NCI-H1930 (cell line): ENCODE measurements at places on chromosomes 3 and 15.
A peak's percentile ranks its signal among the peaks of the same experiment; 100 is the strongest.

DNA sequence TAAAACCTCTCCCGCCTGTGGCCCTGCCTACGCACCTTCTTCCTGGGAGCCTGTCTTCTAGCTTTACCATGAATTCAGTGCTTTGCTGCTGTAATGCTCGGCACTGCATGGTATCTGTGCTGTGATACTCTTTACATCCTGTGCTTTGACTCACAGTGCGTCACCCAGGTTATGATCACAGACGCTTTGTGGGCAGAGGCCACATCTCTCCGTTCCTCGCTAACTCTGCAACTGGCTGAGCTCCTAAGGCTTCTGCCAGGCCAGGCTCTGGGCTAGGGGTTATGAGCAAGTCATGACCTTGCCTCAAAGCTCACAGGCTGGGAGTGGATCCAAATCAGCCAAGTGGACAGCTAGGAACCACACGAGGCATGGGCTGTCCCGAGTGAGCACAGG, 23.2 kb downstream of the SPTBN5 start:
- no peak for DNase-seq

DNA sequence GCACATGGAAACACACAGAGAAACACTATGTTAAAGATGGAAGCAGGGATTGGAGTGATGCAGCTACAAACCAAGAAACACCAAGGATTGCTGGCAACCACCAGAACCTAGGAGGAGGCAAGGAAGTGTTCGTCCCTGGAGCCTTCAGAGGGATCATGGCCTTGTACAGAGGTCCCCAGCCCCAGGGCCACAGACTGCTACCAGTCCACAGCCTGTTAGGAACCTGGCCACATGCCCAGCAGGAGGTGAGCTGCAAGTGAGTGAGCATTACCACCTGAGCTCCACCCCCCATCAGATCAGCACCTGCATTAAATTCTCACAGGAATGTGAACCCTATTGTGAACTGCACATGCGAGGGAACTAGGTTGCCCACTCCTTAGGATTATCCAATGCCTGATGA, 505.7 kb upstream of the MDFIC2 start:
- DNase-seq = no peak

DNA sequence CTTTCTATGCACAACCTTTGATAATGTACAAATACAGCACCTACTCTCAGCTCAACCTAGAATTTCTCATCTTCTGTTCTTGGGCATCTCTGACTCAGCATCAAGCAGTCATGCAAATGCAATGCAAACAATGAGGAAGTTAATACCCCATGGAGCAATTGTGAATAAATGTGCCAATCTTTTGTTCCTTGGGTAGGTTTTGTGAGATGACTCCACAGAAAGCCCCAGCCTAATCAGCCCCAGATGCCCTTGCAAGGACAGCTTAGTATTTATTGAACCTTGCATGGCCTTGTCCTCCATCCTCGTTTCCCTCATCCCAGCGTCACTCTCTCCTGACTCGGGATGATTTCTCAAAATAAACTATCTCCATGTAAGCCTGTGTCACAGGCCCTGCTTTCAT, 494.7 kb upstream of the NECTIN3 start:
- DNase-seq = no peak

- DNase-seq = no peak
These were observed 471.4 kb downstream of the RAP2B start for GRCh38 chr3:153633407-153633806.

- no peak for DNase-seq
These were observed 30.2 kb upstream of the ZNF609 start for GRCh38 chr15:64430000-64430735.

DNA sequence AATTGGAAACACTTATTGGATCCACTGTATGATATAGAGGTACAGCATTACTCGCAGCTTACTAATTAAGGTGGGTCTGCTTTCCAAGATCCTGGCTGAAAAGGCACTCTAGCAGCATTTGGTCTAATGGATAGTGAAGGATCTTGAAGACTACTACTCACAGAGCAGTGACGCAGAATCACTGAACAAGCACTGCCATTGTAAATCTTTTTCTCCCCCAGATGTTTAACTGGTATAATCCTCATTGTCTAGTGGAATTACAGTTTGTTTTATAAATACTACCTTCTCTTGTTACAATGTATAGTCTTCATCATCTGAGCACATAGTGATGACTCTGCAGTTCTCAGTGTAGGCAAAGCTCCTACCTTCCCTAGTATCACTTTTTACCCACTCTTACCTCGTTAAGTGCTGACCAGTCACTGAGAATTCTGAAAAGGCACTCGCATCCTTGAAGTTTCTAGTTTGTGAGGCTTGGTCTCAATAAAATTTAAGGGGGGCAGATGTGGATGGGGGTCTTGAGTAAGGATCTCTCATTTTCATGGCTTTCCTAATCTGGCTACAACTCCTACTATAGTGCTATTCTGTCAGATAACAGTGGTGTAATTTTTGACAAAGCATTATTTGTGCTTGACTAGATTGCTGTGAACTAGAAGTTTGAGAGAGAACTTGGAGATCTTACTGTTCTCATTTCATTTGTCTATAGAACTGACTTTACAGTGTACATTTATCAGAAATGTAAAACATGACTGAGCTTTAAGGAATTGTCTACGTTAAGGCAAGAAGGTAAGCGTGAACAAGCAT, 23.2 kb downstream of the MAPK6 start:
- DNase-seq = no peak

DNA sequence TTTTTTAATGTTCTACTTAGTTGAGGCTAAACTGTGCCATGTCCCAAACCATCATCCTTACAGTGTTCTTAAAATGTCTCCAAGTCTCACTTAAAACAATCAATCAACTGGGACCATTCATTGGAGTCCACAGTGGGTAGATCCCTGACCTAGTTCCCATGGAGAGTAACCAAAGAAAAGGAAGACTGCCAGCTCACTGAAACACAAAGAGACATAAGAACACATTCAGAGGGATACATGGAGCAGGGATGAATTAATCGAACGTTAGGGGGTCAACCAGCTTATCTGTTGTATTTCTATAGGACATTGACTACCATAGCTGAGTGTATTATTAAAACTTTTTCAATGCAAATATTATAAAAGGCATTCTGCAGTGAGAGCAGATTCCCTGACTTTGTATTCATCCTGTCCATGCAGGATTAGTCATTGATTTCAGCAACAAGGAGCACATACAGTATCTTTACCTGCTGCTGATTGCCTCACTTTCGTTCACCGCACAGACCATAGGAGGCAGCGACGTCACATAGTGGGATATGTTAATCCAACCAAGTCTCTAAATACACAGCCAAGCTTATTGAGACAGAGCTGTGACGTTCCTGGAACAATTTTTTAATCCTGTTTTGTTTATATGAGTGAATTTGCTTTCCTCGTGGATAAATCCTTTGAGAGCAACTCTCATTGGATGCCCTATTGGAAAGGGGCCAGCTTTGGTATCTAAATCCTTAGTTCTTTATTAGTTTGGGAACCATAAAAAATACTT, 364.9 kb upstream of the RBMS3 start:
- no peak for DNase-seq

GRCh38 chr3:161043336-161044035, 61.7 kb downstream of the B3GALNT1 start:
- DNase-seq = no peak

DNA sequence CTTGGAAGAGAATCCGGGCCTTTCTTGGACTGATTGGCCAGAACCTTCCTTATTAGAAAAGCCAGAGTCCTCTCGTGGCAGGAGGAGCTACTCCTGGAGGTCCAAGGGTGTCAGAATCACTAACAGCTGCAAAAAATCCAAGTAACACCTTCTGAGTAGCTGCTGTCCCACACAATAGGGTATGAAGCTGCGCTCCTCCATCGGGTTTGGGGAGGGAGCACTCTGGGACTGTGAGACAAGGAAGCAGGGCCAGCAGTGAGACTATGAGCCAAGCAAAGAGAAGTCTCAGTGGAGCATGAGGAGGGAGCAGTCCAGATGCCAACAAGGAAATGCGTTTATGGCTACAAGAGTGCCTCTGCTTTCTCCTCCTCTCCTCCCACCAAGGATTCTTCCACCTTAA, 21.7 kb downstream of the SEMA3G start:
- no peak for DNase-seq

GRCh38 chr15:66830358-66830757, 128.3 kb downstream of the SMAD6 start:
- no peak for DNase-seq

DNA sequence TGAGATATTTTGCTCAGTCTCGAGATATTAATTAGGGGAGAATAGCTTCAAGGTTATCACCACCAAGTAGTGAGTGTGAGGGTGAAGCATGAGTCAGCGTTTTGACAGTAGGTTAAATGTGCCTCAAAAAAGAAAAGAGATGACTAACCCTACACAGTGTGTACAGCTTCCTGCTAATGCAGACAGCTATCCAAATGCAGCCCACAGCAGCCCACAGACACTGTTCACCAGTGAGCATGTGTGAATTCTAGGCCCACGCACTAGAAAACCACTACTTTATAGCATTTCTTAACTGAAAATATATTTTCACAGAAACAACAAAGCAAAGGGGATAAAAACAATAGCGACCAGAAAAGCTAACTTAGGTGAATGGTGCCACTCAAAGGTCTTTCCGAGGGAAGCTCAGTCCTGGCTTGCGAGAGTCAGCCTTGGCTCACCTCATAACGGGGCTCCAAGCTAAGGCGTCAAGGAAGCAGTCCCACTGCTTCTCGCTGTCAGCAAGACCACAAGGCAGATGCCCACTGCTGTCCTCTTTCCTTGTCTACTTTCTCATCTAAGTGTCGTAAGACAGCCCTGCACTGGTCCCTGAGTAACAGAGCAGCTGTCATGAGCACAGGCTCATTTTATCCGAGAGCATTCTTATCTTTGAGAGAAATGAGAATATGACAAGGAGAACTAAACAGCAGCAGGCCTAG, 47.6 kb downstream of the TXNRD3 start:
- DNase-seq = no peak

DNA sequence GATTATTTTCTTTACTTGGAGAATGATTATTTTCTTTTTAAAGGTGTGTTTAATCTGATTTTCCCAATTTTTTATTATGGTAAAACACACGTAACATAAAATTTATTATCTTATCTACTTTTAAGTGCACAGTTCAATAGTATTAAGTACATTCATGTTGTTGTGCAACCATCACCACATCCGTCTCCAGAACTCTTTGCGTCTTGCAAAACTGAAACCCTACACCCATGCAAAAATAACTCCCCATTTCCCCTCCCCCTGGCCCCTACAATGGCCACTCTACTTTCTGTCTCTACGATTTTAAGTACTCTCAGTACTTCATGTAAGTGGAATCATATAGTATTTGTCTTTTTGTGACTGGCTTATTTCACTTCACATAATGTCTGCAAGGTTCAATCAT, 230.7 kb downstream of the SATB1 start:
- no peak for DNase-seq

- DNase-seq = peak; percentile 32
These were observed 268.7 kb downstream of the XXYLT1 start for GRCh38 chr3:195001961-195002861.

DNA sequence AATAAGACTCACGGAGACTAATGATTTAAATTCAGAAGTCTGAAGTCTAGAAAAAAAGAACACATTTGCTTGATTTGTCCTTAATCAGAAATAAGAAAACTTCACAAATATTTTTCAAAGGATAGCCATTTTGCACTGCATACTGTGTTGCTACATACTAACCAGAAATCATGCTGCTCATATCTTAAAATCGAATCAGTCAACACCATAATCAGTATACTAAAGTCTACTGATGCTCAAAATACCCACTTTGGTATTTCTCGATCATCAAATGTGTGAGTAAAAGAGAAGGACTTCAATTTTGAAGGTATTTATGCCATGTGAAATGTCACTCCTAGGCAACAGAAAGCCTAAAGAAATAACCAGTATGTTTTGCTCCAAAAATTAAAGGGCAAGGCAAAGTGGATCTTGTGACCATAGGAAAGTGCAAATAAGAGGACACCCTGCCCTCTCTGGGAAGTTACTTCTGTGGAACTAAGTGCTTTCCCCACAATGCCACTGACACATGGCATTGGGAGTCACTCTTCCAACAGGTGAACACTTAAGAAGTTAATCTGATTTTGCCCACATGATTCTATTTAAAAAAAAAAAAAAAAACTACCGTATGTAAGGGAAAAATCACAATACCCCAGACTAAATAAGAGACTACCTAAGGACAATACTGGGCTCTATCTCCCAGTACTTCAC, 2.7 kb downstream of the LRIG1 start:
- DNase-seq = no peak

DNA sequence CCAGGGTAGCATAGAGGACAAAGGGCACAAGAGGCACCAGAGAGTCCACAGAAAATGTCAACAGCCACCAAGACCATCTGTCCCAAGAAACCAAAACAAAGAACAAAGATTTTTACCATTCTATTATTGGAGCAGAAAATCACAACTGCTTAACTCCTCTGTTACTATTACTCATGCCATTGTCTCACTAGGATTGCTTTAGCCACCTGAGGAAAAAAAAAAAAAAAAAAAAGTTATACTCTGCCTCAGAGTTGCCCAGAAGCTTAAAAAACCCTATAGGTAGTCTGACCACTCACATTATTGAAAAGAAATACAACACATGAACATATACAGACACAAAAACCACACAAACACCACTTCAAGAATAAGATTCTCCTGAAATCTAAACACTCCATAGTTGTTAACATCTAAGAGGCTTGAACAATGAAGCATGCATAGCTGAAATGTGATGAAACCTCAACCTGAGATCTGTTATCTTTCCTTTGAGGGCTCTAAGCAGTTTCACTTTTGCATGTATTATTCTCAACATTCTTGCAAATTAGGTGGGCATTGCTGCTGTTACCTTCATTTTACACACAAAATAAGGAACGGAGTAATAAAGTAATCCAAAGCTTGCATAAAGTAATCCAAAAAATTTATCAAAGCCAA, 85.4 kb downstream of the IGSF11 start:
- no peak for DNase-seq

- no peak for DNase-seq
These were observed 19.5 kb downstream of the NFKBIZ start for GRCh38 chr3:101868534-101869464.

- no peak for DNase-seq
These were observed 59.0 kb downstream of the ABTB1 start for GRCh38 chr3:127731546-127732289.

- no peak for DNase-seq
These were observed 64.2 kb downstream of the ABTB1 start for GRCh38 chr3:127736801-127737539.

DNA sequence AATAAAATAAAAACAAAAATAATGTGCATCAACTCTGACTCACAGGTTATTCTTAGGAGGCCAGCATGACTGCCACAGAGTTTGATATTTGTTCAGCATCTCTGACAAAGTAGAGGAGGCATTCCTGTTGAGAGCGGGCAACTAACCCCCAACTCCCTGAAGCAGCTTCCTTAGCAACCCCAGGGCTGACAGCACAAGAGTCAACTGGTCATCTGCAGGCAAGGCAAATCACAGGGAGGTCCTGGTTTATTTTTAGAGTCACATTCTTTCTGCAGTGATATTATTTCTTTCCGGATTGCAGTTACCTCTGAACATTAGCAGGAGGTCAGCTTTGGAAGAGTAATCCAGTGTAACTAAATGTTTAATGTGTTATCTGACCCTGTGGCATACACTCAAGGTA, 273.0 kb downstream of the PLCL2 start:
- no peak for DNase-seq

DNA sequence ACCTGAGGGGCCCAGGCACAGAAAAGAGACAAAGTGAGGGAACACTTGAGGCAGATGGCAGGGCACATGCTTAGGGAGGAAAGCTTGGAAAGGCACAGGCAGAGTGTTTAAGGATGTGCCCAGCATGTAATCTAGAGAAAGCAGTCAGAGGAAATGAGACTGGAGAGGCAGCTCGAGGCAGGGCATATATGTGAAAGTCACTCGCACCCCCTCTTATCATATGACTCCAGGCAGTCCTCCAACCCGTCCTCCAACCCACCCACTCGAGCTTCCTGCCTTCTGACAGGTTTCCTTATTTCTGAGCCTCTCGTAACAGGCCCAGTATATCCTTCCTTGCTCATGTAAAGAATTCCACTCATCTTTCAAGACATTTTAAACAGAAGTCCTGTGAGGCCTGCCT, 294.0 kb downstream of the SOX2 start:
- DNase-seq = no peak
